ENCODE measurements at places on chromosomes 6 and 20.

- no peak for DNase-seq
Observed at GRCh38 chr6:84801250-84801649, 36.9 kb upstream of the TBX18 start.

DNA sequence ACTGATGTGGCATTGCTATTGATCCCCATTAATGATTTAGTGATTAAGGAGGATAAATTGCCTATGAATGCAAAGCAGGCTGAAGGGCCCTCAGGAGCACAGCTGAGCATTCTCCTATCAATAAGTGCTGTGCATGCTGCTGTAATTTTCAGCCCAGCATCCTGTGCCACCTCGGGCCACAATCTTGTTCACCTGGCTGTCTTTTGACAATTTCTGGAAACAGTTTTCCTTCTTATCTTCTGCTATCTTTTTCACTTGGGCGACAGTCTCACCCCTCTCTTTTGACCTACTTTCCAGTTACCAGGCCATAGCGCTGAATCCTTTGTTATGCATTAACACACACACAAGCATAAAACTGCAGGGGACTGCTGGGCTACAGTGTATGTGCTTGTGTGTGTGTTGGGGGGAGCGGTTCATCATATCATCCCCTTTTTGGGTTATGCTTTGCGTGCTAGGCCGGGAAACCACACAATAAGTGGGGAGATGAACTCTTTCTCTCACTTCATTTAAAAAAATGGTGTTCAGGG is 60.2 kb downstream of the F13A1 start:
- DNase-seq: no peak

GRCh38 chr20:62449951-62450691 is 22.8 kb upstream of the RBBP8NL start:
- no peak for DNase-seq

DNA sequence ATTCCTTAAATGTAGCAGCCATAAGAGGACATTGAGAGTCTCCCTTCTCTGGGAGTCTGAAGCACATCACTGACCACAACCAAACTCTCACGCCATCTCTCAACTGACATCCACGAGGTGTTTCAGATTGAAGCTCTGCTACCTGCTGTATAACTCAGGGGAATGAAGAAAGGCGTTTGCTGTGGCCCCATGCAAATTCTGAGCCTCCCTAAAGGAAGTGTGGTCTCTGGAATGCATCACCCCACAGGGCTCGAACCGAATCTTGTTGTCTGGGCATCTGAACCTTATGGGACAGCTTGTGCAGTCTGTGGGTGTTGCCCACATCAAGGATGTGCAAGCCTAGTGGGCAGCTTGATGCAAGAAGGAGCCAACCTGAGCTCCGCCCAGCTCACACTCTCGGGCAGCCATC is 10.9 kb downstream of the PMEPA1 start:
- no peak for DNase-seq

- DNase-seq: no peak
Observed at GRCh38 chr6:15817100-15817499, 154.3 kb upstream of the DTNBP1 start.

DNA sequence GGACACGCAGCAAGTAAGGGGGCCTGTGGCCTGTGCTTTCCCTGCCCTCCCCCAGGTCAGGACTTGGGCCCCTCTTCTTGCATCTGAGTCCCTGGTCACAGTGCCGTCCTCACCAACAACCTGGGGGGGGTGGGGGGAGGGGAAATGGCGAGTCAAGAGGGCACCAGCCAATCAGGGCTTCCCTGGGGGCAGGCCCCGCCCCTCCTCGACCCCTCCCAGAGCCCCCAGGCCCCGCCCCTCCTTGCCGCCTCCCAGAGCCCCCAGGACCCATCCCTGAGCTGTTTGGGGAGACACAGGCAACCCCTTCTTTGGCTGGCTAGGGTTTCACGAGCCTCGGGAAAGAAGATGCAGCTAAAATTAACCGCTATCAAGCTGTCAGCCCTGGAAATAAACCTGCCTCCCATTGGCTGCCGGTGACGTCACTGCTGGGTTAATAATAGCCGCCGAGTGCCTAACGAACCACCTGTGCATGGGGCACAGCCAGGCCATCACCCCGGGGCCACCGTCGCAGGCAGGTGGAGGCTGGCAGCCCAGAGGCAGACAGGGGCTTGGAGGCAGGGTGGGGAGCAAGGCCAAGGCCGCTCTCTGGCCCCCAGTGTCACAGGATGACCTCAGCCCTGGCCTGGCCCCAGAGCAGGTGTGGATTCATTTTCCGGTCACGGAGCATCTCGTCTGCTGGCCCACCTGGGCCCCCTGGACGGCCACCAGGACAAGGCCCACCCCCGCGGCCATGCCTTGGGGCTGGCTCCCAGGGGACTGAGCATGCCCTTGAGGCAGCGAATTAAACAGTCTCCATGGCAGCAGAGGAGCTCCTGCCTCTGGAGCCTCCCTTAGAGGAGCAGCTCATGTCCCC is 3.2 kb upstream of the EEF1A2 start:
- no peak for DNase-seq

DNA sequence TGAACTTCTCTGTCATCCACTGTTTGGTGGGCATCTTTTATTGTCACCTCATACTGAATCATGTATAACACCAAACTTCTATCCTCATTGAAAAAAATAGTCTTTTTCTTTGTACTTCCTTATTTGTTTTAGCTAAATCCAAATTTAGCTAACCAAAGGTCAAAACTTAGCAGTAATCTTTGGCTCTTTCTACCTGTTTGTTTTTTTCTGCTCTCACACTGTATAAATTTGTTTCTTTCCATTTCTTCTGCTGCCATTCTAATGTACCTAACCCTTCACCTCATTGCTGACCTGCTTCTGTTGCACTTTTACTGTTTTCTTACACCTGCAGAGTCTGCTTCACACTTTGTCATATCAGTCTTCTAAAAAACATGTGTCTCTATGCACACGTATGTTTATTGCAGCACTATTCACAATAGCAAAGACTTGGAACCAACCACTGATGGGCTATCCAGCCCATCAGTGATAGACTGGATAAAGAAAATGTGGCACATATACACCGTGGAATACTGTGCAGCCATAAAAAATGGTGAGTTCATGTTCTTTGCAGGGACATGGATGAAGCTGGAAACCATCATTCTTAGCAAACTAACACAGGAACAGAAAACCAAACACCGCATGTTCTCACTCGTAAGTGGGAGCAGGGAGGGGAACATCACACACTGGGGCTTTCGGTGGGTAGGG is 7.2 kb downstream of the ATRN start:
- DNase-seq: no peak

DNA sequence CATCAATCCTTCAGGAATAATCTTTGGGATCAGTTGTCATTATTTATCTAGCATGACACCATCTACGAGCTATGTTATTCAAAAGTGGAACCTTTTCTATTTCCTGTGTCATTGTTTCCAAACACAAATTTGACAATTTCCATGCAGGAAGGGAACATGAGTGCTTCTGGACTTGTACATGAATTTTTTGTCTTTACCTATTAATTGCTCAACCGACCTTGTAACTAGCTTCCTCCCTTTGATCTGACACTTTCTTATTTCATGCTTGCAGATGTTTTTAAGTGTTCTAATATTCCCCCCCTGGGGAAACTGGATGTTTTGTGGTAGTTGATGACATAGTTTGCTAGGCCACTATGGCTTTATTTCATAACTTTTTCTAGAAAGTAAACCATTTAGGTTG is 139.4 kb downstream of the BMP2 start:
- DNase-seq: no peak

DNA sequence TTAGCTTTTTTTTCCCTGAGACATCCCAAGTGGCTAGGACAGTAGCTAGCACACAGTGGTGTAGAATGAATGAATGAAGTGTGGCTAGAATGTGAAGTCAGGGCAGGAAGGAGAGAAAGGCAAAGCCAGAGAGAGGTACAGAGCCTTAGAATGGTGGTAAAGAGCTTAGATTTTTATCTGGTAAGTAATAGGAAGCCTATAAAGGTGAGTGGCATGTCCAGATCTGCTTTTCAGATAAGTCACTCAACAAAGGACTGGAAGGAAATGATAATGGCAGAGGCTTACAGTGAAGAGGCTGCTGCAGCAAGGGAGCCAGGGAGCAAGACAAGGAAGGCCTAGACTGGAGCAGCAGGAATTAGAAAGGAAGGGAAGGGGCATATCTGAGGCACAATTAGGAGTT is 96.0 kb upstream of the PRDM1 start:
- DNase-seq: no peak

DNA sequence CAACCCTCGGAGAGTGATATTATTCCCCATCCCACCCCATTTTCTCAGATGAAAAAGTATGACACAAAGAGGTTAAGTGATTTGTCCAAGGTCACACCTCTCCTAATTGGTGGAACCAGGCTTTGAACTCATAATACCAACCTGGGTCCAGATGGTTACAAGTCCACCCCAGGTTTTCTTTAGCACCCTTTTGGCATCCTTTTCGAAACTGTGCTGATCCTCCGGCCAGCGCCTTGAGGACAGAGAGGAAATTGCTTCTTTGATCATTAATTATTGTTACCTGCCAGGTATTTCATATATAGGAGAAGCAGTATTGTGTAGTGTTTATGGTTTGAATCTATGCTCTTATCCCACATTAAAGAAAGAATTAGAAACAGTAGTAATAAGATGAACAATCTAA is 29.3 kb upstream of the PDYN start:
- DNase-seq: no peak

GRCh38 chr6:69232911-69233448 is 563.8 kb downstream of the LMBRD1 start:
- peak; percentile 13 for DNase-seq

GRCh38 chr20:63957690-63958441 is 1.6 kb upstream of the UCKL1 start:
- no peak for DNase-seq

DNA sequence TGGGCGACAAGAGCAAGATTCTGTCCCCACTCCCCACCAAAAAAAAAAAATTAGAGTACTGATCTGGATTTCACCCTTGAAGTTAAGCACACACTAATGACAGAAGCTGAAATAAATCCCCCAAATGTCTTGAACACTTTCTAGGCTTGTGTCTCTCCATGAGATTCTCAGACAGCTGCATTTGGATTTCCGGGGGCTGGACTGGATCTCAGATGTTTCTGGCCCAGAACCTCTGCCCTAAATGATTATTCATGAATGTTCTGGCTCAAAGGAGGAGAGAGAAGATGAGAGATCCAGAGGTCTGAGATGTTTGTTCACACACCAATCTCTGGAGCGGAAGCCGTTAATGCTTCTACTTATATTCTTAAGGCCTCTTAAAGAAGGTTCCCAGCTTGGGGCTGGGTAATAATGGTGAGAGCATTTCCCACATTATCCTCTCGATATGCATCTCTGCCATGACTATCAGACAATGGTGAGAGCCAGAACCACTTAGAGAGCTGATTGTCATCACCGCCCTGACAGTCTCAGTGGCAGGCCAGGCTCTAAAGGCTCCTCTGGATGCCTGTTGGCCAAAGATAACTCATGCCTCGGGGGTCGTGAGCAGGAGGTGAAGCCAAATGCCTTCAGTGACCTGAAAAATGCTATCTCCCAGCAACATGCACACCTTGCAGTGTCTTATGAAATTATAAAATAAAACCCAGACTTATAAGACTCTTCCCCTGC is 127.9 kb upstream of the AGPAT4 start:
- DNase-seq: no peak

GRCh38 chr20:30816182-30816645 is 441.2 kb upstream of the DEFB115 start:
- no peak for DNase-seq

DNA sequence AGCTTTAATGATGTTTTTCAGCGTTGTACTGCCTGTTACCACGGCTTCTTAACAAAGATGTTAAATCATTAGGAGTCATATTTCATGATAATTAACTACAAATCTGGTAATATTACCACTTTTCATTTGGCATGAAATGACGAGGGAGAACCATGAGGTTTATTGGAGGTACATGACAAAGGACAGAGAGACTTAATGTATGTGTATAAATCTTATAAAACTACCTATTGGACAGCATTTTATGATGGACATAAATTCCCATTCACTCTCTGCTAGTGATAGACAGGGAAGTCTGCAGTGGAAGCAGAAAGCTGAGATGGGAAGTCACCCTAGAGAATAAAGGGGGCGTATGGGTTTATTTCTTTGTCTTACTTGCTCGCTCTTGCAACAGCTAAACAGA is 949.9 kb upstream of the FLRT3 start:
- no peak for DNase-seq

DNA sequence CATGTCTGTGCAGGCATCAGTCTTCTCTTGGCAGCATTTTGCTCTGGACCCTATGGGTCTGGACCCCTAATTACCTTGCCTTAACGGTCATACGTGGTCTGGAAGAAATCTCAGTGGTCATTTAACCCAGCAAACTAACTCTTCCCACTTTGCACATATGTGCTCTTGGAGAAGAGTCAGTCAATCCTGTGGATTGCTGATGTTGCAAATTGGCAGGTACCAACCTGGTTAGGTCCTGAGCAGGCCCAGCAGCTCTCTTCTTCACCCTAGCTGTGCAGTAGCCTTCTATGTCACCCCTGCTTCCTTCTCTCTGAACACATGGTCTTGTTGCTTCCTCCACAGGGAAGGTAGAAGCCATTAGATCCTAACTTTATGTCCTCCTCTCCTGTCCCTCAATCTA is 1.6 kb downstream of the CEP43 start:
- no peak for DNase-seq

- no peak for DNase-seq
Observed at GRCh38 chr6:39792540-39793450, 619 bp downstream of the DAAM2 start.

- no peak for DNase-seq
Observed at GRCh38 chr6:144481527-144481926, 196.4 kb downstream of the UTRN start.

- no peak for DNase-seq
Observed at GRCh38 chr6:7185561-7185960, 77.8 kb downstream of the RREB1 start.

GRCh38 chr20:858011-858410 is 24.5 kb downstream of the FAM110A start:
- DNase-seq: no peak

DNA sequence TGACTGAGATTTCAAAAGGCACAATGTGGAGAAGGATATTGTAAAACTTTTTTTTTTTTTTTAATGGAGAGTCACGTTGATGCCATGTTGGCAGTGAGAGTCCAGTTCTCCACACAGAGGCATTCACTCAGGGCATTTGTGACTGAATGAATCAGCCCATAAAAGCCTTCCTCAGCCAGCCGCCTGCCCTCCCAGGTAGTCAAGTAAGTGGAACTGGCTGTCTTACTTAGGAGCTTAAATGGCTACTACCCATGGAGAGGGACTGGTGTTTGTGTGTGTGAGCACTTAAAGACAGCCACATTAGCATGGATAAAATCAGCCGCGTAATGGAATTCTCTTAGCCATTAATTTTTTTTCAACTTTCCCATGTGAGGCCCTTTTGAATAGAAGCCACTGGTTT is 12.6 kb downstream of the AAR2 start:
- no peak for DNase-seq
